ENCODE measurements at places on chromosomes 1 and 21.

- no peak for DNase-seq
Measured at GRCh38 chr1:227869851-227870305, 54.4 kb downstream of the PRSS38 start.

DNA sequence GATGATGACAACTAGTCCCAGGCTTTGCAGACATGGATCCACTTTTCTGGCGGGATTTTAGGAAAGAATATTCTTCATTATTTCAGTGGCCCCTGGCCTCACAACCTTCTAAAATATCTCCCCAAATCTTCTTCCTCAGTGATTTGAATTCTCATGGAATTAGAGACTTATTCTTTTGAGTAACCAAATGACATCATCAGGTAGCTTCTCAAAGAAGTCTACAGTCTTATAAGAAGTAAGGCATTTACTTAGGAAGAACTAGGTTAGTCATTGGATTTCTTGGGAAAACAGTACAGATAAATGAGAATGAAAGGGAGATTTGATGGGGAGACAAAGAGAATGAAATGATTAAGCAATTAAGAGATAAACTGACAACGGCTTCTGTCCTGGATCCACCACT is 201.1 kb upstream of the PROX1 start:
- no peak for DNase-seq

DNA sequence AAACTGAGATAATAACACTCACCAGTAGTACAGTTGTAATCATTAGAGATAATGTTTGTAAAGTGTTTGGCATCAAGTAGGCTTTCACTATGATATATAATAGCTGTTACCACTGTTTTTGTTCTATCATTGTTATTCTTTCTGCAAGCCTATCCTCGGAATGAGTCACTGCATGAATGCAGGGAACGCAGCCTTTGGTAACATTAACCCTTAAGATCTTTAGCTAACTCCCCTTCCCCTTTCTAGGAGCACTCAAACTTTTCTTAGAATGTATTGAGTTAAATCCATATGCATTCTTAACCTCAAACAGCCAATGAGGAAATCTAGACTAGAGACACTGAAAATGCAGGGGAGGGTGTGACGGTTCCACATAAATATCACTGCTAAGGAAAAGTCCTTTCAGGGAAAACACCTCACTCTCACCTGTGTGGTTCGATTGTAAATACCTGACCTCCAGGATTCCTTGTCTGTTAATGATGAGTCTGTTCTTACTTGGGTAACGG is 467.3 kb downstream of the SETD4 start:
- no peak for DNase-seq

- no peak for DNase-seq
Measured at GRCh38 chr1:41640756-41641474, 156.4 kb upstream of the EDN2 start.

GRCh38 chr1:17539477-17540254 is at the start of gene ARHGEF10L:
Gene ARHGEF10L, plus strand, starts transcription at chr1:17539698. Its CDS starts 40,898 bp downstream, at chr1:17580596.
- no peak for DNase-seq

DNA sequence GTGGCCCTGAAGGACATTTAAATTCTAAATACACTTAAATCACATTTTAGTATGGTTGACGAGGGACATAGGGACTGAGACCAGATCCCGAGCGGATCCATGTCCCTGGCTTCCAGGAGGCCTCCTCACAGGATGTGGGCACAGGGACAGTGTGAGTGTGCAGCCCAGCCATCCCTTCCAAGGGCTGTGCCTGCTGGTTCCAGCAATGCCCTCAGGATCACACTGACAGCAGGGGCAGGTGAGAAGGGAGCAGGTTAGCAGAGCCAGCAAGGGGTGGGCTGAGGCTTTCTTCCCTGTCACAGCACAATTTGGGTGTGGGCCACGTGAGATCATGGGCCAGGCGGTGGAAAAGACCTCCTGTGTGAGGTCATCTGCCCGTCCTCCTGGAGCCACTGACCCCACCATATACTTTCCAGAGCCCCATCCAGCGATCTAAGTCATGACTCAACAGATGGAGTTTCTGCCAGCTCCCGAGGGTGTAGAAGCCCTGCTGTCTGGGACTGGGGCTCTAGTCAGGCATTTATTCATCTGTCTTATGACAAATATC is 37.0 kb upstream of the PRSS38 start:
- DNase-seq: no peak

DNA sequence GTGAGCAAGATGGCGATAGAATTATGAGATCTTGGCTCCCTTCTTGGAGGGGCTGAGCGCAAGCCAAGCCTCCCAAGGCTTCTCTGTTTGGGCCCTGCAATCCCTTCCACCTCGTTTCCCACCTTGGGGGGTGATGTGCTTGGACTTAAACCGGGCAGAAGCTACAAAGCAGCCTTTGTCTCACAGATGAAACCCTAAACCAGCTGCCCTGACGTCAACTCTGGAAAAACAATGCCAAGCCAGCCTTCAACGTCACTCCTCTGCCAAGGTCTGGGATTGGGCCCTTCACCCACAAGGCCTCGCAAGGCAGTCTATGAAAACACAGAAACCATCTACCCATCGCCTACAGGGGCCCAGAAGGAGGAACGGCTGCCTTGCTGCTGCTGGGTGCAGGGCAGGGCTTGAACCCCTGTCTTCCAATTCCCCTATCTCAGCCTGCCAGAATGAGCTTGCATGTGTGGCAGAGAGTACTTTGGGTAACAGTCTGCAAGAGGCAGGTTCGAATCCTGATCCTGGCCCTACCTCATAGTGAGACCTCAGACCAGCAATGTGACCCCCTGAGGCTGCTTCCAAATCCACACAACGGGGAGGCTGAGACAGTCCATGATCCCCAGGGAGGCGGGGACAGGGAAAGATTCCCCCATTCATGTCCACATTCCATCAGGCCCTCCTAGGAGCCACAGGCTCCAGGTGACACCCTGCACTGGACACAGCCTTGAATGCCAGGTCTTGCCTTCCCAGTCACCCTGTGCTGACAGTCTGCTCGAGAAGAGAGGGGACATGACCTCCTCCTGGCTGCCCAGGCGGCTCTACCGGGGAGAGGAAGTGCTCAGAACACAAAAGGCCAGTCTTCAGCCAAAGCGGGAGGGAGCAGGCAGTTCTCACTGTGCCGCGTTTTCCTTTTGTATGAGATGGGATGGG is 15.0 kb downstream of the IFFO2 start:
- DNase-seq: no peak

GRCh38 chr1:236156512-236157208 is 14.3 kb downstream of the GPR137B start:
- DNase-seq: no peak

DNA sequence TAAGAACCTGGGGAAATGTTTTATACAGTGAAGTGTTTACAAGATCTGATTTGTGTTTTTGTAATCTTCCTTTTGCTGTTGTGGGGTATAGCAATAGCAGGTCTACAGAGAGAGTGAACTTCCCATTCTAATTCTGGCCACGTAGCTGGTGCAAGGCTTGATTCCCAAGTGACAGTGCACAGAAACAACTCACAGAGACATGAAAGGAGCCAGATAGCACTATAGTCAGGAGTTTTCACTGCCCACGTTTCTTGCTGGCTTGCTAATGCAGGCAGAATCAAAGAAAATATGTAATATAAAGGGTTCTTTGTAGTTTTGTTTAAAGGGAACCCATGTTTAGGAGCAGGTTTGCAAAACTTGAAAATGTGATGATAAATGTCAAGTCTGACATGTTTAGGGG is 170.9 kb upstream of the IVNS1ABP start:
- DNase-seq: no peak

DNA sequence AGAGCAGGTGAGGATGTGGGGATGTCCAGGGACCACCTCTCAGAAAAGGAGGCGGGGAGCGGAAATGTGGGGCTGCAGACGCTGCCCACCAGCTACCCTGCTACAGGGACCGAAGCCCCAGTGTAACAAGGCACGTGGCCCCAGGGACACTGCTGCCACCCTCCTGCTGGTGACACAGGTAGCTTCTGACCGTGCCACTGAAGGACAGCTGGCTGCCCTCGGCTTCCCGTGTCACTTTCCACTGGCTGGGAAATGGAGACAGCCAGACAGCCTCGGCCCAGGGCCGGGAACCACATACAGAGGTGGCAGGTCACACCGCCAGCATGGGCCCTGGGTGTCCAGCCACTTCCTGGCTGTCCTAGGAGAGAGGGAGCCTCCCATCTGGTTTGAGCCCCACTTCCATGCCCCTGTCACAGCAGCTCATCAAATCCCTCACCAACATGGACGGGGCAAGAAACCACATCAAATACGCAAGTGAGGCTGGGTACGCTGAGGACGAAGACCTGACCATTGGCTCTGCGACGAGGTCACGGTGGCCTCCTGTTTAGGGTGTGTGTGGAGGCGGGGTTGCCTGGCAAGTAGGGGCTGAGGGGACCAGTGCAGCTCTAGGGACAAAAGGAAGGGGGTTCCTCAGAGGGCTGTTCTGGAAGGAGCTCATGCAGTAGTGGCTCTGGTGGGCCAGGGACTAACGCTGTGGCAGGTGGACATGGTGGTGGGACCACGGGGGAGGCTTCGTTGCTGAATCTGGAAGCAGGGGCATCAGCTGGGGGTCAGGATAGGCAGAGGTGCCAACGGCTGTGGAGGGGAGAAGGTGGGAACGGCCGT is 5.0 kb downstream of the PEX10 start:
- no peak for DNase-seq

All from stimulated activated naive CD4-positive, alpha-beta T cell (primary cell).